ENCODE measurements at places on chromosomes 1 and 21.

GRCh38 chr21:42111811-42112210 is 40.7 kb downstream of the UMODL1 start:
- DNase-seq: no peak

DNA sequence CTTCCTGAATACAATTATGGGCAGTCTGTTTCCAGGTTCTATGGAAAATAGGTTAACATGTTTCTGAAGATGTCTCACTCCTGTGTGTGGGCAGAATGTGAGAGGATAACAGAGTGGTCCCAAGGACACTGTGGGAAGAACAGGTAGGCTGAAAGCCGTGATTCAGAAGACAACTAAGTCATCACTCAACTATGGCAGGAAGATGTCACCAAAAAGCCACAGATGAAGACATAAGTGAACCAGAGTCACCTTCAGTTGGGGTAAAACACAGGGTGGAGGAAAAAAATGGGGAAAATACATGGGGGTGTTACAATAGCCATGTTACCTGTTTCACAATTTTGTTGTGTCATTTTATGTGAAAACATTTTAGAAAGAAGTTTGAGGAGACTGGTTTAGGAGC is 75.1 kb downstream of the UCHL5 start:
- no peak for DNase-seq

DNA sequence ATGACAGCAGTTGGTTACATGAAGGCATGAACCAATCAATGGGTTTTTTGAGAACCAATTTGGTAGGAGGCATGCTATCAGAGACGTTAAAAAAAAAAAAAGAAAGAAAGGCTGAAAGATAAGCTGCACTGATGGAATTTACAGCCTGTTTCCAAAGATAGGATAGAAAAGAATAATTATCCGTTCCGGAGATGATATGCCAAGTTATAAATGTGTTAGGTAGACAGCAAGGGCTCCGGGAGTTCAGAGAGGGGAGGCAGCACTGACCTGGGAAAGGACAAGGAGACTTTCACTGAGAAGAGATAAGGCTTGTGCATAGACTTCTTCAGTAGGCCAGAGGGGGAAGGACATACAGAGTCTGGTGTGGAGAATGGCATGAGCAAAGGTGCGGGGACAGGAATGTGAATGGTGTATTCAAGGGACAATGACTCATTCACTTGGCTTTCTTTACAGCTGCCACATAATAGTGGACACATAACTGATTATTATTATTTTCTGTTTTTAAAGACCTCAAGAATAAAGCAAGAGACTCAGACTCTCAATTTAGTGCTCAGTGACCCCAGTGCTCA is 24.8 kb upstream of the ACBD6 start:
- peak; percentile 25 for DNase-seq

DNA sequence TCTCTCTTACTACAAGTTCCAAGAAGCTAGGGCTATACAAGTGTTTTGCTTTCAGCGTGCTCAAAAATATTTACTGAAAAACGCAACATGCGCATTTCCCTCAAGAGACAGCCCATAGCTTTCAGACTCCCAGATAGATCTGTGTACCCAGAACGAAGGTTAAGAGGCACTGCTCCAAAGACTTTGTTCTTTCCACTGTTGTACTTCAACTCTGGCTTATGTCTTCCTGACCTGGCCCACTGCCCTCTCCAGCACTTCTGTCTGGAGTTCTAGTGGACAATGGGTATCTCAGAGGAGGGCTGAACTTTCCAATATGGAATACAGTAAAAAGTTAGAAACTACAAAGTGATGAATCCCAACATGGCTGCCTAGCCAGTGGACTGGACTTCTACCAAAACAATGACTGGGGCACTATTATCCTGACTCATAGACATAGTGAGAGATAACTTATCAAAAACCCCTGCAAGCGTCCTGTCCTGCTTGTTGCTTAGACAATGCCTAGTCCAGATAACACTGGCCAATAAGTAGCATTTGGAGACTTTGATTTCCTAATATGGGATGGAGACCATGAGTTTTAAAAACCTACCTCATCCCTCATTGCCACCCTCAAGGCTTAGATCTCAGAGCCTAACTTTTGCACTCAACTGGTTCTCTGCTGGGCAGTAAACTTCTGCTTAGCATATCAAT is 8.8 kb upstream of the ADAR start:
- no peak for DNase-seq

DNA sequence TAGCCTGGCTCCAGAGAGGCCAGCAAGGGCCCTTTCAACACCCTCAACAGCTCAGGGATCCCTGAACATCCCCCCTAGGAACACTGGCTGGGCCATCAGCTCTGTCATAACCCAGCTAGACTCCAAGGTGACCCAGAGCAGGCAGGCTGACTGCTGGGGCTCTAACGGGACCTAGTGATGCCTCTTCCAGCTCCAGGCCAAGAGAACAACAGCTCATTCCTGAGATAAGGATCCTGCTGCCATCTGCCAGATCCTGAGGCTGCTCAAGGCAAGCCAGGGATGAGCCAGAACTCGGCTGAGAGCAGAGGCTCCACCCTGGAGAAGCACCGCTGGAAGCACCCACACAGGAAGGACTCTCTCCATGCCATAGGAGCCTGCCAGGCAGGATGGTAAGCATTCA is 2.0 kb downstream of the VSIG8 start:
- DNase-seq: no peak

- DNase-seq: no peak
Measured at GRCh38 chr1:50902419-50902818, 57.6 kb downstream of the FAF1 start.

DNA sequence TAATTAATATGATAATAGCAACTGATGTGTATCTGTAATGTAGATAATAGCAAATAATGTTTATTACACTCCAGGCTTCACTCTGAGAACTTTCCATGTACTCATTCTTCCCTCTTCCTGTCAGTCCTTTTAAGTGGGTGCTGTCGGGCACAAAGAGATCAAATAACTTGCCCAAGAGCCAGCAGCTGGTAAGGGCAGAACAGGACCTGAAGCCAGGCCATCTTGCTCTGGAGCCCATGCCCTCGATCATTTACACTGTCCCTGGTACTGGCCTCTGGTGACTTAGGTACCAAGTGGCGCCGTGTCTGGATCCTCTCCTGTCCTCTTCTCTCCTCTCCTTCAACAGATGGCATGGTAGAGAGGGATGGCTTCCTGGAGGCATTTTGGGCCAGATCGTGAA is 97.2 kb downstream of the VPS13D start:
- DNase-seq: no peak

DNA sequence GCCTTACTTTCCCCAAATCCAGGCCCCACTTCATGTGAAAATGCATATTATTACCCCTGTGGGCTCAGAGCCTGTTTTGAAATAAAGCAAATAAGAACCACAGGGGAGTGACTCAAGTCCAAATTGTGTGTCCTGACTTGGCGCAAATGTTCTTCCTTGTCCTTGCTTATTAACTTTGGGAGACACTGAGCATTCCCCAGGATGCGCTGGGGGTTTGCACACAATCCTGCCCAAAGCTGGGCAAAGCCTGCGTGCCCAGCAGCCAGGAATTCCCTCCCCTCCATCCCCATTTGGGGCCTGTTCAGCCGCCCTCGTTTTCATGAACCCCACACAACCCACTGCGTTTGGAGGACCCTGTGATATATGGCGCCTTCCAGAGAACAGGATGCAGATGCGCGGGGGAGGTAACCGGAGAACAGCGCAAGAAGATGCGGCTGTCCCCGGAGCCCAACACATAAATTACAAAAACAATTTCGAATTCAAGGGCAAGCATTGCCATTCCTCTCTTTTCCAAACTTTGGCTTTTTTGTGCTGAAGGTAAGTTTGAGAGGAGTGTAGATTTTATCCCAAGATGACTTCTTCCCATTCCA is 42.4 kb upstream of the CLDN14 start:
- DNase-seq: no peak

DNA sequence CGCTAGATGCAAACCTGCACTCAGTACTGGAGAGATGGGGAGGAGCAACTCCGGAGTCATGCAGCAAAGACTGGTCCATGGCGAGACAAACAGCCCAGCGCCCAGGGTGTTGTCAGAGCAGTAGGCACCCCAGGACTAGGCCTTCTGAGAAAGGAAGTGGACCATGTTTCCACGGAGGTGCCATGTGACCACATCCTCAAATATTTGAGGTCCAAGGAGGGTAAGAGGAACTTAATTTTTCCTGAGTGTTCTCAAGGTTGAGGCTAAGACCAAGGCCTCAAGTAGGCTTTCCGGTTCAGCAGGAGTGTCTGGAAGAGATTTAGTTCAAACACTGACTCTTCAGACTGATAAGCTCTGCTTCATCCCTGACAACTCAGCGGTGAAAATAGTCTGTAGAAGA is 186.2 kb downstream of the RHOU start:
- no peak for DNase-seq

DNA sequence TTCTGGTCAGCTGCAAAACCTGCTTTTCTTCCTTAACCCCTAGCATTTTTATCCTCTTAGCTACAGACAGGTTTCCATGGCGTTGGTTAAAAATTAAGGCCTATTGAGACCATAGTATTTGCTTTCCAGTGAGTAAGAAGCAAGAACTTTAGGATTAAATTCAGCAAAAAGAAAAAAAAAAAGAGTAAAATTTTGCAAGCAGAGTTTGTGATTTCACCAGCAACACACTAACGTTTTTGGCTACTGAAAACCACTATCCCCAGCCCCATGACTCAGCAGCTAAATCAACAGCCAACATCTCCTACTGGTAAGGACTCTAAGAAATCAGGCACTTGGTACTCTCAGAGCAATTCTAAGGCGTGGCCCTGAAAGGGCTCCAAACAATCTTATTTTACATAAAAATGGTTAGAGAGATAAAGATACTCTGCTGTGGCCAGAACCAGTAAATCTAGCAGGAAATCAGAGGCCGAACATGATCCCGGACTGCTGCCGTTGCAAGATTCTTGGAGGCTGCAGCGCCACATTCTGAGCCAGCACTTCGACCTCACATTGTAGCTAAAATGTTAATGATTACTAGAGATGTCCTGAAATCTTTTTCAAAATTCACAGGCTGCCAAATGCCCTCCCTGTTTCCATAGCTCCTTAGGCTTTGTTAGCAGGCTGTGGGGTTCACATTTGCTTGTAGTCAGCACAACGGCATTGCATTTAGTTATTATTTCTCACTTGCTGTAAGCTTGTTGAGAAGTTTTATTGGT is 1.6 kb upstream of the ENO1 start:
- peak; percentile 88 for DNase-seq

DNA sequence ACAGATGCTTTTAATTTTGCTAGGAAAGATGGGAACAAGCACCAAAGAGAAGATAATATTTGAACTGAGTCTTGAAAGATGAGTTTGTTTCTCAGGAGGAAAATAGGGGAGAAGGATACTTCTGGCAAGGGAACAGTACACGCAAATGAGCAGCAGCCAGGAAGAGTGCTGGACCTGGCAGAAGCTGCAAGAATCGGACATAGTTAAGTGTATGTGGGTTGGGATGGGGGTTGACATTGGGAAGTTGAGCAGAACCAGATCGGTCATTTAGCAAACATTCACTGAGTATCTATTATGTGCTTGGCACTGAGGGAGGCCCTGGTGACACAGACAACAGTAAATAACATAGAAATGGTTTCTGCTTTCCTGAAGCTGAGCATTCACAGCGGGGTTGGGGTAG is 198.8 kb downstream of the PLPP3 start:
- DNase-seq: no peak

DNA sequence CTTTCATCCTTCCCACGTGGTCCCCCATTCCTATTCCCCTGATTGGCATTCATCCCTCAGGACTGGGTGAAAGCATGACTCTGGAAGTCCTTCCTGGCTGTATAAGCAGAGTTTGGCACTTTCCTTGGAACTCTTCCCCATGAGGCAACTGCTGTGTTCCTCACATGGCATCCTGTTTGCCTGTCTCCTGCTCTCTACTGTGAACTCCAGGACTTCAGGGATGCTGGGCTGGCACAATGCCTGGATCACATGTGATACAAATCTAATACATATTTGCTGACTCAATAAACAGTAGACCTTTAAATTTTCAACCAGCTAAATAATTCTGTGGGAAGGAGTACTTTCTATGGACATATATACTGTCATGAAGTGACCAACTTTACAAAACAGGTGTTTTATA is 46.8 kb upstream of the EDEM3 start:
- DNase-seq: no peak

GRCh38 chr1:70863239-70863638 is 184.4 kb downstream of the PTGER3 start:
- no peak for DNase-seq

GRCh38 chr1:24970926-24971875 is 41.1 kb upstream of the RUNX3 start:
- no peak for DNase-seq

DNA sequence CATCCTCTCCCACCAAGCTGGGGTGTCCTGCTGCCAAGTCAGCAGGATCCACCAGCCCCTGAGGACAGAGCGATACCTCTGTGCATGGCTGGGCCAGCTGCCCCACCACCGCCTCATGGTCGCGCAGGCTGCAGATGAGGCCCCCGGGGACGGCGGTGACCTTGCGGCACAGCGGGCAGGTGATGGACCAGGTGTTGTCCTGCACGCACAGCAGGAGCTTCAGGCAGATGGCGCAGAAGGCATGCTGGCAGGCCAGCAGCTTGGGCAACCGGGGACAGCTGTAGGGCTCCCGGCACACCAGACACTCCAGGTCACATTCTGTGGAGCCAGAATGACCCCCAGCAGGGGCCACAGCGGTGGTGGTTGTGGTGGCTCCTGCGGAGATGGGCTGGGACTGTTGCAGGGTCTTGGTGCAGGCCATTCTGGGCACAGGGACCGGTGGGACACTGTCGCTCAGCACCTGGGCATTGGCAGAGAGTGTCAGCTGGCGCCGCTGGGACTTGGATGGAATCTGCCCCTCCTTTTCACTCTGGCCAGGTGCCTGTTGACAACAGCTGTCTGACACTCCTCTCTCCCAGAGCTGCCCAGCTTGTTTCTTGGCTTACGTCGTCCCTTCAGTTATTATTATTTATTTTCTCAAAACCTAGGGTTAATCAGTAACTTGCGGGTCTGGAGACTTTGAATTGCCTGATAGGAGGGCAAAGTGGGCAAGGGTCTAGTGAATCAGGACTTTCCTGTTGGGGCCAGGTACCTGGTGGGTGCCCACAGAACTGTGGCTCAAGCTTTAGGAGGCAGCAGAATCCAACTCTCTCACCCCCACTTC is at the start of gene RNF186:
Gene RNF186, minus strand, starts transcription at position 603 of the 823 bp plus-strand sequence. Its CDS starts 182 bp downstream, at position 421.
- no peak for DNase-seq

GRCh38 chr1:23568608-23569383 is 9.5 kb upstream of the ID3 start:
- no peak for DNase-seq

DNA sequence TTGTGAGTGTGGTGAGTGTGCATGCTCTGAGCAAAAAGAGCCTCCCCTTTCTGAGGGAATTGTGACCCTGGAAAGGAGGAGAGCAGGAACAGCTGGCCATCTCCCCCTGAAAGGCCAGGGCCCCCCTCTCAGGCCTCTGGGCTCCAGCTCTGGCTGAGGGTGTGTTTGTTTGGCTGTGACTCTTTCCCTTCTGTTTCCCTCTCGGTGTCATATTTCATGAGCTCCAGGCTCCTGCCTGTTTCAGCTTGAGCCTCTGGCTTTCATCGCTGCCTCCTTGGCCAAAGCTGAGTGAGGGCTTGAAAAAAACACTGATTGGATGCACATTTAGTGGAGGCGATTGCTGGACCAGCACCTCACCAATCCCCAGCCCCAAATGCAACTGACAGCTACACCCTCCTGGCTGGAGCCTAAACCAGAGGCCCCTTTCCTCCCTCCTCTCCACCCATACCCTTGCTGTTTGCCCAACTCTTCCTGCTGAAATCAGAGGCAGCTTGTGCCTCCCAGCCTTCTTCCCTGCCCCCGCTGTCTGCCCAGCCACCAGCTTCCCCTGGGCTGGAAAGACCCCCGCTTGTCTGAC is 64.1 kb downstream of the DDR2 start:
- peak; percentile 69 for DNase-seq

GRCh38 chr1:175499595-175500382 is 243.6 kb downstream of the TNR start:
- peak; percentile 38 for DNase-seq

Measured in RWPE1 (cell line).